Stimulated activated CD4-positive, alpha-beta T cell treated with anti-CD3 and anti-CD28 coated beads, Interleukin-12 subunit alpha, Interleukin-12 subunit beta, amount 100 ng/mL, for 48 hours (primary cell): ENCODE measurements at places on chromosomes 2 and 18.

DNA sequence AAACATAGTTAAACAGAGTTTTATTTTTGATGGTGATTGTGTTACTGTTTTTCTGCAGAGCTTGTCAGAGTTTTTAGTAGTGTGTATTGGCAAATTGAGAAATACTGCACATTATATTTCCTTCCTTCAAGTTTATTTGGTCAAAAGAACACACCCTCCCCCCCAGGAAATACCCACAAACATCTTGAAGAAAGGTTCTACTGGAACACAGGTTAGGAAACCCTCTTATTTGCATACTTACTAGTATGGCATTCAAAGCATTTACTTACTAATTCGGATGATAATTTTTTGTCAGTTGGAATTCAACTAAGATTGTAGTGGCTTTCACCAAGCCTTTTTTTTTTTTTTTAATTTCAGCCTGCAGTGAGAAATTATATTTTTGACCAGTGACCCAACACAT is 9.1 kb downstream of the CAB39 start:
- DNase-seq = no peak

DNA sequence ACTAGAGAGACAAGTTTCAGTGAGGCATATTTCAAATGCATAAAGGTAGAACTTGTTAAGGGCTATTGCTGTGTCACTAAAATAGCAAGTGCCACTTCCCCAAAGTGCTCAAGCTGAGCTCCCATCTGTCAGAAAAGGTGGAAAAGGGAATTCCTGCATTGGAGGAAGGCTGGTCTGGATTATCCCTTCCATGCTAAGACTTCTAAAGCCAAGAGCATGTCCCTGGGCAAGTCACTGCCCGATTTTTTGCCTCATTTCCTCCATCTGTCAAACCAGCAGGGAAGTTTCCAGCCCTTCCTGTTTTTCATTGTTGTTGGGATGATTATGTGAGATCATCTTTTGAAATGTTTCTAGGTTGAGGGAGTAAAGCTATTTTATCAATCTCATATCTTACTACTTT is 175.5 kb downstream of the SETBP1 start:
- no peak for DNase-seq

GRCh38 chr2:149735237-149735958 is 147.8 kb upstream of the MMADHC start:
- no peak for DNase-seq

- DNase-seq = no peak
These were observed 216.9 kb downstream of the BCL11A start for GRCh38 chr2:60336442-60337141.

GRCh38 chr2:216873573-216873972 is 13.7 kb upstream of the TNP1 start:
- no peak for DNase-seq

GRCh38 chr2:21052044-21052443 is 8.2 kb upstream of the APOB start:
- DNase-seq = no peak

DNA sequence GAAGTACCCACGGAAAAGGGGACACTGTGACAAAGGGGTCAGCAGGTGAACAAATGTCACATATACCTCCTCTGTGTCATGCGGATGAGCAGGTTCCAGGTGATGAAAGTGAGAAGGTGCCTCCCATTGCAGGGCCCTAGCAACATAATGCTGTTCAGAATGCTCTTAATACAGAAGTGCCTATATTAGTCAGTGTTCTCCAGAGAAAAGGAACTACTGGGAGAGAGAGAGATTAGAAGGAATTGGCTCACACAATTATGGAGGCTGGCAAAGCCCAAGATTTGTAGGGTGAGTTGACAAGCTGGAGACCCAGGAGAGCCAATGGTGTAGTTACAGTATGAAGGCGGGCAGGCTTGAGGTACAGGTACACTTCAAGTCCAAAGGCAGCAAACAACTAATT is 98.1 kb upstream of the CDC42EP3 start:
- DNase-seq = no peak

DNA sequence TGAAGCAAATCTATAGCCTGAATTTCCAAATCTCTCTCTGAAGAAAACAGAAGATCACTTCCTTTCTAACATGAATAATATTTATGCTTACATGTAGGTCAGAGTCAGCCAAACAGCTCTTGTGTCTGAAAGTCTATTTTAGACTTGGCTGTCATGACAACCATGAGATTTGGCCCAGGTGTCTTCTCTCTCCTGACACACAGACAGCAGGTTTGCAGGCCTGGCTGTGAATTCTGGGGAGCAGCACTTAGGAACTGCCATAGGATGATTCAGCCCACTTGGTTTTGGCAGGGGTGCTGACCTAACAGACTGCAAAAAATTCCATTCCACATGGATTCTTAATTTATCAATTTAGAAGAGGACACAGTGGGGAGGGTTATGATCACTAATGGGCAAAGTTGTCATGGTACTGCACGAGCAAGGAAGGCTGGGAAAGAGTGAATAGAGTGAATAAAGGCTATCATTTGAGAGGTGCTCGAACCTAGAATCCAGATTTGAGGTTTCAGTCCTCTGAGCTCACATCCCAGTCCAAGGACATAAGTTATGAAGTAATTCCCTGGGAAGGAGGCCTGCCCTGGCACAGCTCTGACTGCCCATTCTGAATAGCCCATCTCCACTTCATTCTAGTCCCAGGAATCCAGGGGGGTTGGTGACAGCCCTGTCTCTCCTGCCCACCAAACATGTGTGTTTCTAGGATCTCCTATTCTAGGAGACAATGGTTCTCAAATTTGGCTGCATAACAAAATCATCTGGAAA is 453.9 kb upstream of the TRIB2 start:
- DNase-seq = no peak

DNA sequence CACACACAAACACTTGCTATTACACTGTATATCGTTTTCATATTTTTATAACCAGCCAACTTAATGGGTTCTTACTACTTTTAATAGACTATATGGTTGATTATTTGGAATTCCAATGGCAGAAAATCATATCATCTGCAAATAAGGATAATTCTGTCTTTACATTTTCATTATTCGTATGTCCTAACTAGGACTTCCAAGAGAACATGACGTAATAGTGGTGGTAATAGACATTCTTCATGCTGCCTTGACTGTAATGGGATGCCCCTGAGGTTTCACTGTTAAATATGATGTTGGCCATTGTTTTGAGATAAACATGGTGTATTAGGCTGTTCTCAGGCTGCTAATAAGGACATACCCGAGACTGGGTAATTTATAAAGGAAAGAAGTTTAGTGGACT is 45.2 kb downstream of the DYNAP start:
- DNase-seq = no peak

GRCh38 chr18:62326646-62327348 is 1.7 kb downstream of the TNFRSF11A start:
- no peak for DNase-seq

DNA sequence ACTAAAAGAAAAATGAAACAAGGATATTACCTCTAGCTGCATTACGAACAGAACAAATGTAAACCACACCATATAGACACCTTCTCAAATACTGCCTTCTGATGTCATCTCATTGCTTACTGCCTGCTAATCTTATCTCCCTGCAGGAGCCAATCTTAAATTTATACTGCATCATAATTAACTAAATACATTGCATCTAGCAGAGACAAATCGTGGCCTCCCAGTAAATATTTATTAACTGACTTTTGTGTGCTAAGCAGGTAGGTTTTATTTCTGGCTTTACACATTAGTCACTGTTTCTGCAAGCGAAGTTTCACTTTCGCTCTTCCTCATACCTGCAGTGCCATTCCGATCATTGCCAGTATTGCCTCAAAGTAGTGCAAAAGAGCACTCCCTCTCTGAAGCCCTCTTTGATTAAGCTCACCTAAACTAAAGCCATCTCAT is 67.5 kb downstream of the SPATS2L start:
- peak; percentile 16 for DNase-seq

DNA sequence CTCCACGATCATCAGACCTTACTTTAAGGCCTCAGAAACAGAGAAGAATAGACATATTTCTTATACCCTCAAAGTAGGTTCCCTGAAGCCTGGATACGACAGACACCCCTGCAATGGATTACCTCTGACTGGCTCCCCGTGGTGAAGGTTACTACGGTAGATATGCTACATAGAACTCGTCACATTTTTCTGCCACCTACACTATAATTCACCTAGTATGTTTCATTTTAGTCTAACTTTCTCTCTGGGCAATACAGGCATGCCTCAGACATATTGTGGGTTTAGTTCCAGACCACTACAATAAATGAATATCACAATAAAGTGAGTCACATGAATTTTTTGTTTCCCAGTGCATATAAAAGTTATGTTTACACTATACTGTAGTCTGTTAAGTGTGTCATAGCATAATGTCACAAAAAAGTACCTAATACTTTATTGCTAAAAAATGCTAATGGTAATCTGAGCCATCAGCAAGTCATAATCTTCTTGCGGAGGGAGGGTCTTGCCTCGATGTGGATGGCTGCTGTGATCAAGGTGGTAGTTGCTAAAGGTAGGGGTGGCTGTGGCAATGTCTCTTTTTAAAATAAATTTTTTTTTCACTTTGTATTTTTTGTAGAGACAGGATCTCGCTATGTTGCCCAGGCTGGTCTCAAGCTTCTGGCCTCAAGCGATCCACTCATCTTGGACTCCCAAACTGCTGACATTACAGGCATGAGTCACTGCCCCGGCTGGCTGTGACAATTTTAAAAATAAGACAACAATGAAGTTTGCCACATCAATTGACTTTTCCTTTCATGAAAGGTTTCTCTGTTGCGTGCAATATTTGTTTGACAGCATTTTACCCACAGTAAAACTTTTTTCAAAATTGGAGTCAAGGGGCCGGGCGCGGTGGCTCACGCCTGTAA is 64.6 kb downstream of the TGIF1 start:
- DNase-seq = no peak

DNA sequence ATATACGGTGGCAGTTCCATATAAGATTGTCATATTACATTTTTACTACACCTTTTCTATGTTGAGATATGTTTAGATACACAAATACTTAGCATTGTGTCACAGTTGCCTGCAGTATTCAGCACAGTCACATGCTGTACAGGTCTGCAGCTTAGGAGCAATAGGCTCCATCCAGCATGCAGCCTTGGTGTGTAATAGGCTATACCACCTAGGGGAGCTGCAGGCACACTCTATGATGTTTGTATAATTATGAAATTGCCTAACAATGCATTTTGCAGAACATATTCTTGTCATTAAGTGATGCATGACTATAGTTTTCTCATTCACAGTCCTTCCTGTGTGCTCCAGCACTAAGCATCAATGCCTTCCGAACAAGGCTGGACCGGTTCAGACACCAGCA is 133.4 kb downstream of the NDUFA10 start:
- no peak for DNase-seq

GRCh38 chr18:58793361-58793760 is 71.3 kb upstream of the ZNF532 start:
- DNase-seq = no peak

- no peak for DNase-seq
These were observed 9.2 kb downstream of the LRRFIP1 start for GRCh38 chr2:237636578-237636977.

DNA sequence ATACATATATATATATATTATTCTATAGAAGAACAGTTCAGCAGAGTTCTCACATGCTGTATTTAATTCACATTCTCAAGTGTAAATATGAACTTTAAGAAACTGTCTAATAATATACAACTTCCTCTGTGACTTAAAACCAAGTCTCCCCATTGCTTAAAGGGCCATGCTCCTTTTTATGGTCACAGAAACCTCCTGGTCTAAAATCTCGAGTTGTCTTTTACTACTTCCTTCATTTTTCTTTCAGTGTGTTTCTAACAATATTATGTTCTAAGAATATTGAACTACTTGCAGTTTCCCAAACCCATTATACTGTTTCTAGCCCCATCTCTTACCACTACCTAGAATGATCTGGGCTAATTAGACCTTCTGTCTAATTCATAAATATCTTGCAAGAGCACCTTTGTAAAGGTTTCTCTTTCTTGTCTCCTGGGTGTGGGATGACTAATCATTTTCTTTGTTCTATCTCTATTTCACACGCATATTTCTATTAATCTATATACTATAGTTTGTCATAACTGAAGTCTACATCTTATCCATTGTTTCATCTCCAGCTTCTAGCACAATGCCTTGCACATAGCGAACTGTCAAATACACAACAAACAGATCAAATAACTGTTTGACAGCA is 48.8 kb downstream of the ERBB4 start:
- no peak for DNase-seq

DNA sequence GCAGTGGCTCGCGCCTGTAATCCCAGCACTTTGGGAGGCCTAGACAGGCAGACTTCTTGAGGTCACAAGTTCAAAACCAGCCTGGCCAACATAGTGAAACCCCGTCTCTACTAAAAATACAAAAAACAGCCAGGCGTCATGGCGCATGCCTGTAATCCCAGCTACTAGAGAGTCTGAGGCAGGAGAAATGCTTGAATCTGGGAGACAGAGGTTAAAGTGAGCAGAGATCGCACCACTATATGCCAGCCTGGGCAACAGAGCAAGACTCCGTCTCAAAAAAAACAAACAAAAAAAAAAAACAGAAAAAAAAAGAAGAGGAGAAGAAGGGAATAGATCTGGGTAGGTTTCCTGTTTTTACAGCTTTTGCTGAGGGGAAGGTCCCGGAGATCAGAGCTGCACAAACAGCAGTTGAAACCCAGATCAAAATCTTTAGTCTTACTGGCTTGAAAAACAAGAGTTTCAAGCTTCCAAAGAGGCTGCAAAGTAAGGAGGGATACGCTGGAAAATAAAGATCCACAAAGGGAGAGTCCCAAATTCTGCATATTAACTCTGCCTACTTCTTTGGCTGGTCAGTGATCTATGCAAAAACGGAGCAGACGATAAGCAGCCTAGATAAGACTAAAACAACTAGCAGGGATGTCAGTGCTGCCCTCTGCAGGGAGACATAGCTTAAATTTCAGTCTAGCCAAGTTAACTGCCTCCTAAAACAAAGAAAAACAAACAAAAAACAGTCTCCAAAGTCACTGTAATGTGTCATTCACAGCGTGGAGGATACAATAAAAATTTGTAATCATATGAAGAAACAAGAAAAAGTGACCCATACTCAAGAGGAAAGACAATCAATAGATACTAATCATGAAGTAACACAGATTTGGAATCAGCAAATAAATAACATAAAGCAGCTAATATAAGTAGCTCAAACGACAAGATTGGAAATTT is 74.1 kb downstream of the TLK1 start:
- DNase-seq = peak; percentile 20

GRCh38 chr2:46655551-46656436 is 176.4 kb downstream of the TMEM247 start:
- DNase-seq = no peak

- no peak for DNase-seq
These were observed 238.5 kb upstream of the FBXO11 start for GRCh38 chr2:48144777-48145176.

DNA sequence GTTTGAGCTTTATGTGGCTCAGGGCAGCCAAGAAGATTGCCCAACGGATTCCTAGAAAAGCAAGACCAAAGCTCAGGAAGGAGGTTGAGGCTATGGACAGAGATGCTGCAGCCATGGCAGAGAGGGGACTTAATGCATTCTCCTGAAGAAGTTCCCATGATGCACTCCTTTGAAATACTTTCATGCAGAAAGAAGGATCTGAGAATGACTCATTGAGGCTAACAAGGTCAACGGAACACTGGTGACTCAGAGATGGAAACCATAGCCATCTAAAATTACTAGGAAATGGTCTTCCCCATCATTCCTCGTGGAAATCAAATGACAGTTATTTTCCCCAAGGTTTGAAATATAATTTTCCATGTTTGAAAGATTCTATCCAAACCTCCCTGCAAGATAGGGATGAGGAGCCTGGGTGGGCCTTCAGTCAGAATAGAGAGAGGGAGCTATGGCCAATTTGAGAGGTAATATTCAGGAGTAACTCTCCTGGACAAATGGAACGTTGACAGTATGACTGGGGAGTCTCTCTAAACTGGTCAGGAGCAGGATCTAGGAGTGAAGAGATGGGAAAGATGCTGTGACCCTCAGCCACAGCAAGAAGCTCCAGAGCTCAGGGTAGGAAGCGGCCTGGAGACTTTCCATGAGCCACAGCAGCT is 63.0 kb downstream of the REEP1 start:
- no peak for DNase-seq
